ENCODE measurements at places on chromosomes 1 and 21. TPM values are rescaled to one million over a fixed set of nuclear protein-coding genes. Genes with fewer than 3 reads are reported as not detected.

OR2T11 gene
- total RNA-seq, result not detected

PCAT6 gene
- total RNA-seq, result 7.7 TPM

SEMA4A gene
- 4.0 TPM for total RNA-seq

GJA4 gene
- total RNA-seq, result not detected

MATN1 gene
- total RNA-seq, result 0.22 TPM

LCE3E gene
- total RNA-seq, result not detected

LSM10 gene
- 44.4 TPM for total RNA-seq
